ENCODE measurements at places on chromosomes 5 and 9.
A peak's percentile ranks its signal among the peaks of the same experiment; 100 is the strongest.

GRCh38 chr5:157481265-157481664 lies 21.3 kb downstream of the NIPAL4 start:
- ATAC-seq, result no peak

DNA sequence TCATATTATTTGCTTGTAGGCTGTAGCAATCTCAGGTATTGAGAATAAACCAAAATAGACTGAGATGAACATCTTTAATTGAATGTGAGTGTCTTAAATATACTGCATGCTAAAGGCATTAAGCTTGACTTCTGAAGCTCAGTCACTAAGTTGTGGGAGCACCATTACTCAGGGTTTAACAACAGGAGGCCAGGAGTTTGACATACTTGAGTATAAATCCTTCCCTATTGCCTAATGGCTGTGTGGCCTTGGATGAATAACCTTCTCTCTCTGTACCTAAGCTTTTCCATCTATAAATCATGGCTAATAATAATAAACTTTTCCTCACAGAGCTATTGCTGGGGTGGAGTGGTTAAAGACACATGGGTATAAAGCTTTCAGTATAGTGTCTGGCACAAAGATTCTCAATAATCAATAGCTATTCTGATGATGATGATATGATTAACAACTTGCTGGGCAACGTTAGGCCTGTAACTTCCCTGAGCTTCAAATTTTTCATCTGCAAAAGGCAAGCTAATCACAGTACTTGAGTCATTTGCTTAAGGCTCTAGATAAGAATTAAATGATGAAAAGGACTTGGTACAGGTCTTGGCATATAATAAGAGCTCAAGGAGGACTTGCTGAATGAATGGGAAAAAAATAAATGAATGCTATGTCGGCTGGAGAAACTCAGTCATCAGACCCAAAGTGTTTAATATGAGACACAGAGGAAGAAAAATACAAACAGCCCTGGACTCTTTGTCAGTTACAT lies 174.0 kb upstream of the IL12B start:
- no peak for ATAC-seq

DNA sequence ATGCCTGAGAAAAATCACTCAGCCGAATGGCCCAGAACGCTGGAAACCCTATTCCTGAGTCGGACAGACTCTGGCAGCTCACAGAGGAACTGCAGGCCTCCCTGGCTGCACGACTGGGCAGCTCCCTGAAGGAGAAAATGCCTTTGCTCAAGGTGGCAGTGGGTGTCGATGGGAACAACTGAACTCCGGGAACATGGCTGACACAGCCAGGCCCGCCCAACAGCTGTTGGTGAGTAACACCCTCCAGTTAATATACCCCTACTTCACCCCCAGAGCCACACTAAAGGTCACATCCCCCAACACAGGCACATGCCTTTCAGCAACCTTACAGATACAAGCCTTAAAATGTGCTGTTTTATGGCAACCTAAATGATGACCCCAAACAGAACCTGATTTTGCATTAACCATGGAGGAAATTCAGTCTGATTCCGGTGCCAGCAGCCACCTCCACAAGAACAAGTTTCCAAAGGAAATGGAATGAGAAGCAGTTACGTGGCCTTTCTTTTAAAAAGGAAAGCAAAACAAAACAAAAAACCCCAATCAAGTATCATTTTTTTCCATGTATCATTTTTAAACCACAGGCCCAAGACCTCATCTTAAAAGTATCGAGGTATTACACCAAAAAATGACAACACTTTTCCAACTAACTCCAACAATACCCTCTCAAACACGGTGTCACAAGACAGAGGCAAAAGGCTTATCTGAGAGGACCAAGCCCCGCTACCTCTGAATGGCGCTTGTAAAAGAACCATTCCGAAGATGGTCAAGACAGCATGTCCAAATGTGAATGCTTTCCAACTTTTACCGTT lies 3.1 kb downstream of the KLF9 start:
- ATAC-seq, result peak; percentile 36

GRCh38 chr9:6049798-6050197 lies 34.4 kb upstream of the RANBP6 start:
- ATAC-seq, result peak; percentile 58

DNA sequence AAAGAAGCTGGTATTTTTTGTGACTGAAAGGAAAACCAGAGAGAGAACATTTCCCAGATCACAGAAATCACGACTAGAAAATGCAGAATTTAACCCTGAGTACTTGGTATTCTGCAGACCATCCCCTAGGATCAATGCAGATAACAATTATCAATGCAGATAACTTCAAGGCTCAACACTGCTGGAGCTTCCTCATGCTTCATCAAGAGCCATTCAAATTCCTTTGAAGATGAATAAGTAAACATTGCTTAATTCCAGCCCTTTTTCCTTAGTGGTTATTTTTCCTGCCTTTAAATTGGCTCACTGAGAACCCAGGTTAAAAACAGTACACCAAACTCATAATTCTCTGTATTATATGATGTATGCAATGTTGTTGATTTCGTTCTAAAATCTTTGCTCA lies 370.1 kb upstream of the TLE4 start:
- no peak for ATAC-seq

- no peak for ATAC-seq
These were observed 26.1 kb upstream of the SLC6A3 start for GRCh38 chr5:1471240-1471853.

GRCh38 chr5:137287569-137287968 lies 211.6 kb downstream of the SPOCK1 start:
- no peak for ATAC-seq

GRCh38 chr5:107012371-107012770 lies 658.4 kb downstream of the EFNA5 start:
- ATAC-seq, result no peak

DNA sequence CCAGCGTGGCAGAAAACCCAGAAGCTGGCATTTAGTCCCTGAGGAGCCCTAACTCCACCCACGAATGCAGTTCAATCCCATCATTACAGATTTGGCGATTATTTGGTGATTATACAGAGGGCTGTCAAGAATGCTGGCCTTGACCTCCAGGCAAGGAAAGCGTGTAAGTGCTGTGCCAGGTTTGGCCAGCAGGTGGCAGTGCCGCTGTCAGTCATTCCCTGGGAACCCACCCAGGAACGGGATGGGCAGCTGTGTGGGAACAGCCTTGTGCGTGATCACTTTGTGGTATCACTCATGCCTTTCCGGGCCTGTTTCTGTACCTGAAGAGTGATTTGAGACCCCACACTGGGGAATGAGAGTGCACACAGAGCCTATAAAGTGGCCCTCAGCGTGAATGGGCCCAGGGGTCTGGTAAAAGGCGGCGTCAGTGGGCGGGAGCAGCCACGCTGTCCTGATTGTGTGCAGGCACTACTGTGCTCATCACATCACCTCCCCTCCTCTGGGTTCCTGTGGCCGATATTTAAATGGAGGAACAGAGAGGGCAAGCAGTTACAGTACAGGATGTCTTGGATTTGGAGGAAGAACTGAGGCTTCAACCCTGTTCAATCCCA lies 215.6 kb downstream of the ROR2 start:
- no peak for ATAC-seq

DNA sequence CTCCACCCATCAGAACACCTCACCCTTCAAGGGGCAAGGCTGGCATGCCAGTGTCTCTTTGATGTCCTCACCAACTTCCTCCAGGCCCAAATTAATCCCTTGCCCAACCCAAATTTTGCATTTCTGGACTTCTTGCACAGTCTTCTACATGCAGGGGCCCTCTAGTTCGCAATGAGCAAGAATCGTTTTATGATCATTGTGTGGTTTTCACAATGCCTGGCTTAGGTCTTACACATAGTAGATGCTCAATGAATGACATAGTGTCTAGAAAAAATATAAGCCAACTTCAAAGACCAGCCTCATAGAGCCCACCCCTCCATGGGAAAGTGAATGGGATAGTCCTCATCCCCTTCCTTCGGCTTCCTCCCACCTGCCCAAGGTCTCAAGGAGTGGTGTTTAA lies 9.8 kb upstream of the ESM1 start:
- ATAC-seq, result no peak

DNA sequence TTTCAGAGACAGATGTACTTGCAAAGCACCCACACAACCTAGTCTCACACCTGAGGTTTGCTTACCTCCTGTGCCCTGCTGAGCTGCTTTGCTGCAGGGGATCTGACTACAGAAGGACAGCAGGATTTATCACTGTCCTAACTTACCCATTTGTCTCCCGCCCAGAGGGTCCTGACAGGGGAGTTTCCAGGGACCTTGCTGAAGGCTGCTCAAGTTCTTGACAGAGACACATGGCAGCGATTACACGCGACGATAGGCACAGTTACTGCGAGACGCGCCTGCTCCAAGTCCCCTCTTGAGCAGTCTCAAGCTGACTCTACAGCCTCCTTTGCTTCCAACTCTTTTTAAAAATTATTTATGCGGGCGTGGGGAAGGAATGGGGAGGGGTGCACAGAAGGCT lies 24.6 kb upstream of the GALNT10 start:
- no peak for ATAC-seq

DNA sequence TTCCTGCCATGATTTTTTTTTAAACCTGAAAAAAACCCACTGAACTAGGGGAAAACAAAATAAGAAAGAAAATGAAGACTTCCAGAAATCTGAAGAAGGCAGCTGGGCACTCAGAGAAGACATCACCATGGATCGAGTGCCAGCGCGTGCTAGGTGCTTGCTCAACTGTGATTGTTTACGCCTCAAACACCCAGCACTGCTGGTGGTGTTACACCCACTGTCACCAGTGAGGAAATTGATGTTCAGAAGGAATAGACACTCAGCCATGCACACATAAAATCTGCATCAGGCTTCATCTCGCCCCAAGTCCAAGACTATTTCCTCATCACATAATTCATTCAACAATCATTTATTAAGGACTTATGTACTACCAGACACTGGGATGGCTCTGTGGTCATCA lies 82.1 kb downstream of the HRH2 start:
- ATAC-seq, result no peak

GRCh38 chr9:82152181-82152580 lies 163.6 kb downstream of the SPATA31D1 start:
- no peak for ATAC-seq

DNA sequence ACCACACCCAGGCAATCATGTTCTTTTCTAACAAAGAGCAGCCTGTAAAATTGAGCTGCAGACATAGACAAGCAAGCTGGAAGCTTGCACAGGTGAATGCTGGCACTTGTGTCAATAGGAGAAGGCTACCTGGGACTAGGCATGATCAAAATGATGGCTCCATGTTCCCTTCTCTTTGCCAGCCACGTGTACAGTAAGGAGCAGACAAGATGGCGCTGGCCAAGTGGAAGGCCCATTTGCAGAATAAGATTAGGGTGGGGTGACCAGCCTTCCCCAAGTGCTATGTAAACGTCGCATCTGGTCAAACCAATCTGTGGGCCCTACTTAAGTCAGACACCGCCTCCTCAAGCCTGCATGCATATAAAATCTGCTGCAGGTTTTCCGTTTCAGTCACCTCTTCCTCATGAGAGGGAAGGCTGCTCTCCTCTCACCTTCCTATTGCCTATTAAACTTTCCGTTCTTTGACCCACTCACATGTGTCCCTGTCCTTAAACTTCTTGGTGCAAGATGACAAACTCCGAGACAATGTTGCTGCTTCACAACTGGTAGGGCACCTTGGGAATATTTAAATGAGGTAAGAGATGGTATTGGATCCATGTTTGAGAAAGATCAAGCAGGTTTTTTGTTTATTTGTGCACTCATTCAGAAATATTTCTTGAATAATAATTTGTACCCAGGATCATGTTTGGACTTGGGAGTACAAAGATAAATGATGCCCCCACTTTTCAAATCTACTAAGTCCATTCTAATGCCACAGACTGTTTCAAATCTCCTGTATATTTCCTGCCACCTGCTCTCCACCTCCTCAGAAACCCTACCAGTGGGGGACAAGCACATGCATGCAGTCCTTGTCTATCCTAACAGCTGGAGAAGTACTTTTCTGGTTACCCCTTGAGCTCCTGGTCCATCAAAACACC lies 30.7 kb upstream of the TGFBR1 start:
- no peak for ATAC-seq
